ENCODE measurements at places on chromosomes 7 and 10.

- DNase-seq: no peak
Measured at GRCh38 chr10:60989400-60989876, 45.5 kb upstream of the RHOBTB1 start.

GRCh38 chr10:58588673-58589265, 76.1 kb downstream of the BICC1 start:
- no peak for DNase-seq

GRCh38 chr10:13716081-13717071, 129.6 kb downstream of the PRPF18 start:
- DNase-seq: no peak

DNA sequence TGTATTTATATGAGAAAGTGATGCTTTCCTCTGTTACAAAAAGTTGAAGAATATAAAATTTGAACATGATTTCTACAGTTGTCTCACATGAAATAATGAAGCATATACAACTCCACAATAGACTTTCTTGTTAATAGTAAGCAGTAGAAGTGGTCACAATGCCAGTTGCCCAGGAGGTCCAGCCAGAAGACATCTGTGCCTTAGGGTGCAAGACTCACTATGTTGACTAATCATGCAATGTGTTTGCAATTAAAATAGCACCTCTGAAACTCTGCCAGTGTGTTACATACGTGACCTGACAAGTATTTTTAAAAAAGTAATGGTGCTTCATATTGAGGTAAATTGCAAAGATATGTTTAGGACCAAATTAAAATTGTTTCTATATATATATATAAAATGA, 547.2 kb downstream of the ETV1 start:
- DNase-seq: no peak

GRCh38 chr10:32379318-32379949, 32.5 kb upstream of the EPC1 start:
- no peak for DNase-seq

- no peak for DNase-seq
Measured at GRCh38 chr7:135258585-135258984, 24.9 kb downstream of the STRA8 start.

Data from stimulated activated CD4-positive, alpha-beta T cell treated with anti-CD3 and anti-CD28 coated beads, TNF-alpha, amount 100 ng/mL, for 1 hour (primary cell).